Hippocampal formation (tissue), 2 donors: ENCODE measurements at places on chromosomes 13 and 19.
A peak's percentile ranks its signal among the peaks of the same experiment; 100 is the strongest.

- DNase-seq, result no peak
These were observed 5.4 kb downstream of the KCNN4 start for GRCh38 chr19:43775299-43775890.

DNA sequence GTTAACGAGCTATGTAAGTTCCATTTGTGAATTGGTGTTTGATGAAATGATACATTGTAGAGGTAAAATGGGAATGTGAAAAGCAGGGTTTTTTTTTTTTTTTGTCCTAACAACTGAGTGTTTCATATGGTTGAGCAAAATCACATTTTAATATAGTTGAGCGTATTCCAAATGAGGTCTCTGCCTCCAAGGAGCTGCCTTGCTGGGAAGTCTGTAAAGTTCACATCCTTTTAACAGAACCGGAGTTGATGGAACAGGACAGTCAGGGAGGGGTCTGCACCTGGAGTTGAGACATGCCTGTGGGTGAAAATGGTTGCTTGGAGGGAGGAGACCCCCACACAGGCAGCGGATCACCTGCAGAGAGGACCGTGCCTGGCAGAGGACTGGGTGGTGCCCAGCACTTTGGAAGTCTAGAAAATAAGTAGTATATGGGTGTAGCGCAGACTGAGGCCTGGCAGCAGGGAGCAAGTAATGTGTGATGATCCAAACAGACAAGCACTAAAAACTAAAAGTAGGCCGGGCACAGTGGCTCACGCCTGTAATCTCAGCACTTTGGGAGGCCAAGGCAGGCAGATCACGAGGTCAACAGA is 75.2 kb upstream of the UBAC2 start:
- no peak for DNase-seq

DNA sequence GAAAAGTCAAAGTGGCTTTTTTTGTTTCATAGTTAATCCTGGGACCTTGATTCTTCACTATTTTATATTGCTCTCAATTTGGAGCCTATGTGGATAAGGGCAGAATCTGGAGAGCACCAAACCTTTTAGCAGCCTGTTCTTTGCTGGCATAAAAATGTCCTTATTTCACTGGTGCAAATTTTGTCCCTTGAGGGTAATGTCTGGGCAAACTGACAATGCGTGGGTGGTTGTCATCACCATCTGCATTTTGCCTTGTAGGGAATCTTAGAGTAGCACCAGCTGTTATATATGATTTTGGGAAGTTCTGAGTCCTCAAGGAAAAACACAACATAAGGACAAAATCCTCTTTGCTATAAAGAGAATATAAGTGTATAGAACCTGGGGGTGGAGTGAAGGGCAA is 336.9 kb upstream of the HTR2A start:
- DNase-seq, result peak; percentile 55

DNA sequence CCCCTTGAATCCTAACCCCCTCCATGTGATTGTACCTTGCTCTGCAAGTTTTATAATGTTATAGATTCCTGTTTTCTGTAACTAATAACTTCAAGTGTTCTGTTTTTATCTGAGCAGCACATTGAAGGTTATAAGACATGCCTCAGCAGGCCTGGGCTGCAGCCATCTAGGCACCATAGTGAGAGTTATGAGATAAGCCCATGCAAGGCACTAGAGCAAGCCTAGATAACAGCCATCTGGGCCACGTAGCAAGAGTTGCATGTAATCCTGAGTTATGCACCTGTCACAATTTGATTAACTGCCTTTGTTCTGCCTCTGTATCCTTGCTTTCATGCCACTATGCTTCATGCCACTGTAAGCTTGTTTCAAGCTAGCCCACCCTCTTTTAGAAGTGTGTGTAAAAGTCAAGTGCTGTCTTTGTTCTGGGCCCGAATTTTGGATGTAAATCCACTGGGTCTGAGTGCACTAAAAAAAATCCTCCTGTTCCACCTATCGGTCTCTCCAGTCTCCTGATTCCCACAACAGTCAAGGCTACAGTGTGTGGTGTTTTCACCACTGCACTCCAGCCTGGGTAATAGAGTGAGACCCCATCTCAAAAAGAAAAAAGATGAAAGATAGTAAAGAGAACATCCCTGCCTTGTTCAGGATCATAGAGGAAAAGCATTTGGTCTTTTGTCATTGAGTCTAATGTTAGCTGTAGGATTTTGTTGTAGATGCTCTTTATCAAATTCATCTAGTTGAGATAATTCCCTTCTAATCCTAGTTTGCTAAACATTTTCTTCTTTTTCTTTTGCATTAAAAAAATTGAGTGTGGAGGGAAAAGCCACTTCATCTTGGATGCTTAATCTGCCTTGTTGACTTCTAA is 16.0 kb upstream of the KBTBD6 start:
- DNase-seq, result no peak

DNA sequence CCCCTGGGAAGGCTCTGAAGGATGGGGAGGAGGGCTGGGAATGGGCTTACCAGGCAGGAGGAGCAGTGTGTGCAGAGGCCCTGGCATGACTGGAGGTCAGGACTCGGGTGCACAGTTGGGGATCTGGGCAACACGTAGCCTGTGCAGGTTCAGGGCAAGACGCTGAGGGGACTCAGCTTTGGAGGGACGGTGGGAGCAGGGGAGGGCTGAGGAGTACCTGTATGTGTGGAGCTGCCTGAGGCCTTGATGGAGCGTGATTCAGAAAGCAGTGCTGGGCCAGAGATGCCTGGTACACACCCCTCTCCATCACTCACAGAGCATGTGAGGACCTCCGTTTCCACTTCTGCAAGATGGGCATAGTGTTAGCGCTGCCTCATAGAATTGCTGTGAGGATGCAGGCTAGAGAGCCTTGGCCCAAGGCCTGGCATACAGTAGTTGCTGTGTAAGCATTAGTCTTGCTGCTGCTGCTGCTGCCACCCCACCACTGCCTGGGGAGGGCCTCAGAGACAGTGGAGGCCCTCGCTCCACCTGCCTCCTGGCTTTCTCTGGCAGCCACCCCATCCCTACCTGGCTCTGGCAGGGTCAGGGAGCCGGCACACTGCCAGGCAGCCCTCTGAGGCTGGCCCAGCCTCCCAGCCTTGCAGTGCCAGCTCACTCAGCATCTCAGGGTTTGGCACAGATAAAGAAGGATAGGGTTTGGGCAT is 2.4 kb downstream of the PAK4 start:
- no peak for DNase-seq

DNA sequence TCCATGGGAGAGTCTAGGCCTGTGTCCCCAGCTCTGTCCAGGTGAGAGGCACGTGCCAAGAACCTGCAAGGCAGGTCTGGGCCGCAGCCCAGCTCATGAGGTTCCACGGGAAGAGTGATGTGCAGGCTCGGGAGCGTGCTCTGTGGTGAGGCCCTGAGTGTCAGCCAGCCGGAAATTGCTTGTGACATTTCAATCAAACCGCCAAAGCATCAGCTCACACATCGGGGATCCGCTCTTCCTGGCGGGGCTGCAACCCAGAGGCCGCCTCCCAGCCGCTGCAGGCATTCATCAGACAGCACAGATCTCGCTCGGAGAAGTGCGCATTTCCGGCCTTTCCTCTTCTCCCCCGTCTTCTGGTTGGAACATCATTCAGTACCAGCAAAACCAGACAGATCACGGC is 109.3 kb downstream of the KDM4B start:
- no peak for DNase-seq

- DNase-seq, result no peak
These were observed 43.2 kb downstream of the ZNF571 start for GRCh38 chr19:37551129-37551993.

DNA sequence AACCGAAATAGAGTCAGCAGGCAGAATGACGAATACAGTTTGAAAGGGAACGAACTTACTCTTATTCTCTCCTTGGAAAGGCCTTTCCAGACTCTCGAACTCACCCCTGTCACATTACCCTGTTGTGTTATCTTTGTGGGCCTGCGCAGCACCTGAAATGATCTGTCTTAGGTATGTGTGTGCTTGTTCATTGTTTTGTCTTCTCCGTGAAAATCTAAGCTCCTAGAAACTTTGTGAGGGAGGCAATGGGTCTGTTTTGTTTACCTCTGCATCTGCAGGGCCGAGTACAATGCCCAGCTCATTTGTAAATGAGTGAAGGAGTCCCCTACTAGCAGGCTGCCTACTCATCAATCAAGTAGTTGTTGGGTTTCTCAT is 19.6 kb downstream of the HMGB1 start:
- no peak for DNase-seq

- no peak for DNase-seq
These were observed 54.2 kb downstream of the SIPA1L3 start for GRCh38 chr19:37961198-37961597.

GRCh38 chr13:73993661-73994060 is 140.5 kb downstream of the KLF12 start:
- no peak for DNase-seq

DNA sequence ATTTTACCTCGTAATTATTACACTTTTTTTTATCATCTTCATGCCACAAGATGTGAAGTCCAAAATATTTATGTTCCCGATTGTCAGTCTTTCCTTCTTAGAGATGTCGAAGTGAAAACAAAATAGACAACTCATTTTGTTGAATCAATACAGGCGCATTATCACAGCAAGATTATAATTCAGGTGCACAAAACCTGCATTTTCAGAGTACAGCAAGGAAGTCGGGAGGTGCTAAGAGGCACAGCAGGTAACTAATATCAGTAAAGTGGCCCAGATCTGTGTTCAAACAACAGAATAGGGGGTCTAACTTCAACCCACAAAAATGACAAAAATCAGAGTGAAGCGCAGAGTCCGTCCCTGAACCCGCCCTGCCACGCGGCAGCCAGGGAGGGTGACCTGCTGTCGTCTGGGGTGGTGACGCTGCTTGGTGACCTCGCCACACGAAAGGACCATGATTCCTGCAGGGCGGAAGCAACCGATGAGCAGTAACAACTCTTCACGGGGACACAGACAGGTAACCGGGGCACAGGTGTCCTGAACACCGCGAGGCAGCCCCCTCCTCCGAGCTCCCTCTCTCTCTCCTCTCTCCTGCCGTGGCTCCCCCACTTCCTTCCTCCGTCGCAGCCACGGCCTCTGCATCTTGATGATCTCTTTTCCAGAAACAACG is 50.9 kb upstream of the SPACA7 start:
- no peak for DNase-seq

- DNase-seq, result no peak
These were observed 44.4 kb downstream of the GPC6 start for GRCh38 chr13:93270769-93271742.

DNA sequence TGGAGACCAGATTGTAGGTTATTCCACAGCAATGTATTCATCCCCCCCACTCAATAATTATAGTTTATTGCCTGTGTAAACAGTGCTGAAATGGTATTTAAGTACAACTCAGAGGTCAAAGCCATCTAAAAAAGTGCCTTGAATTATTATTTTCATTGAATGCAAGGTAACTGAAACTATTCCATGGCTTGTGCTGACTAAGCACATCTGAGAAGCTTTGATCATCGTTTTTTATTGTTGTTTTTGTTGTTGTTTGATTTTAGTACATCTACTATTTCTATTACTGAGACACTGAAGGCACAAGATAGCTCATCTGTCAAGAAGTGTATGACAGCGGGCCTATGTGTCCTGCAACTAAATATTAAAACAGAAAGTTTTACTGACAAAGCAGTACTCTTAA is 308.0 kb downstream of the OXGR1 start:
- DNase-seq, result no peak

DNA sequence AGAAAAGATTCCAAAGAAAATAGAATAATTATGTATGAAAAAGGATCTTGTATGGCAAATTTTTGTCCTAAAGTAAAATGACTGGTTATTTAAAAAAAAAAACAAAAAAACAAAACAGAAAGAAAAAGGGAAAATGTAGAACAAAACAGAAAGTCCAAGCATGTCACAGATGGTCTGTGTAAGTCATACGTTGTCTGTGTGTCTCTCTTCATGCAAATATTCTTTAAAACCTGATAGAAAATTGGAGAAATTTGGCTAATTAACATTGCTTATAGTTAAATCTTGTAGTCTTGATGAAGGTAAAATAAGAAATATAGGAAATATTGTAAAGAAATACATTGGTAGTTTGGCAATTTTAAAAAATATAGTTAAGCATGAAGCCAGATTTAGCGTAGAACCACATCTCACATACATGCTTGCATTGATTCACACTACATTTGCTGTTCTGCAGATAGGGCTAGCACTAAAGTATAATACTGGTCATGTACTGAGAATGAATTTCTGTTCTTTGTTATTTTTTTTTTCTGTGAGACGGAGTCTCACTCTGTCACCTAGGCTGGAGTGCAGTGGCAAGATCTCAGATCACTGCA is 58.4 kb downstream of the SPRYD7 start:
- DNase-seq, result no peak

GRCh38 chr13:86085890-86086289 is 286.7 kb upstream of the SLITRK6 start:
- DNase-seq, result no peak

- no peak for DNase-seq
These were observed 52.2 kb downstream of the WDFY2 start for GRCh38 chr13:51636349-51636890.

GRCh38 chr19:2650515-2650914 is 52.0 kb downstream of the GNG7 start:
- DNase-seq, result no peak
